ENCODE measurements at places on chromosomes 3 and 15.

DNA sequence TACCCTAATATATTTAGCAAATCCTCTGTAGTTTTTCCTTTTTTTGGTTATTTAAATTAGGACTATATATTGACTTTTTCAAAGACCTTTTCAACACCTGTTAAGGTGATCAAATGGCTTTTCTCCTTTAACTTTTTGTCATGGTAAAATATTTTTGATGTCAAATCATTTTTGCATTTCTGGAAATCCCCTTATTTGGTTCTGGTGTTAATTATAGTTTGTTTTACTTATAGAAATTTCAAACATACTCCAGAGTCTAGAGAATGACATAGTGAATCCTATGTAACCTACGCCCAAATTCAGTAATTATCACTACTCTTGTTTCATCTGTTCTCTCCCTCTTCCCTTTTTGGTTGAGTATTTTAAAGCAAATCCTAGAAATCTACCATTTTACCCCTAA, 121.3 kb upstream of the TBL1XR1 start:
- DNase-seq: no peak

- DNase-seq: no peak
These were observed 246.8 kb upstream of the ALCAM start for GRCh38 chr3:105119801-105120340.

DNA sequence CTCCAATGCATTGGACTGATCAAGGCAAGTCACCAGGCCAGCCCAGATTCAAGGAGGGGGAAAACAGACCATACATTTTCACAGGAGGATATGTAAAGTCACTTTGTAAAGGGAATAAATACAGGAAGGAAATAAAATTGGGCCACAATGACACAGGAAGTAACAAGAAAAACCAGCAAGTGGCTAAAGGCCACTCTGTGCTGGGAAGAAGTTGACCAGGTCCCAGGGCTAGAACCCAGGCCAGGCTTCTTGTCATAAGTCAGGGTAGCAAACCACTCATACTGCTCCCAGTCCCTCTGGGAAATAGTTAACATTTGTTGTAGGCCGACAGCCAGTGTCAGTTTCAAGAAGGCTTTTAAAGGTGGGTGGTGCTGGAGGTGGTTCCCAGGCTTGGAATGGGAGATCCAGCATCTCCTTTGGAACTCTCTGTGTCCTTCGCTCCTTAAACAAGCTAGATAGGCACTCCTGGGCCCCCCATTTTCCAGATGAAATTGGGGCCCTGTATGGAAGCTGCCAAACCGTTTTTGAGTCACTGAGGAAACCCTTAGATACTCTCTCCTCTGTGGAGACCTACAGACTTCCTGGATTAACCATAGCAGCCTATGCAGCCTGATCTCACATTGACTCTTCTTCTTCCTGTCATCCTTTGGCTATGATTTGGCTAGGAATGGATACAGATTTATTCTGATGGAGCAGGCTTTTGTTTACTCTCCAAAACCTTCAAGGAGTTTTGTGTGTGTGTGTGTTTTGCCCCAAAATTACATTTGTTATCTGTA, 14.7 kb upstream of the EDC3 start:
- no peak for DNase-seq

DNA sequence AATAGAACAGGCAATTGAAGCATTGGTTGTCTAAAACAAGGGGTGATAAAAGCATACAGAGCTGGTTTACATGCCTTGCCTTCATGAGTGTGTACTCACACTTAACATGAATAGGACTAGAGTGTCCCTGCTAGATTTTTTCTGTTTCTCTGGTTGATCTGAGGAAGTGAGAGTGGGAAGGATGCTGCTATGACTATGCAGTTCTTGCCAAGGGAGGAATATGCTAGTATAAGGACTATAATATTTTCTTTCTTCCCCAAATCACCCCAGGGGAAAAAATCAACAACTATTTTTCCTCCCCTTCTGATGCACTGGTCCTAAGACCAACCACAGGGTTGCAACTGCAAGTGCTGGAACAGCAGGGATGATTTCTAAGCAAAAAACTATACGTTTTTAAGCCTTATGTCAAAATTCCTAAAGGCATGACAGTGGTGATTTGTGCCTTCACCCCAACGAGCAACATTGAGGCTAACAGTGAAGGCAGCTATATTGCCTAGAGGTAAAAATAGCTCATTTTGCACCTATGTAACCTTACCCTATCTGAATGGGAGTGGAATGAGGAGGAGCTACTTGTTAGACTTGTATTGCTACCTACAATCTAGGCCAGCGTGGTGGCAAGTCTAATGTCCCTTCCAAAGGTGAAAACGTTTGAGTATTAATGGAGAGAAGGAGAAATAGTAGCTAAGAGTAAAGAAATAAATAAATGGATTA, 33.5 kb upstream of the USP8 start:
- no peak for DNase-seq

DNA sequence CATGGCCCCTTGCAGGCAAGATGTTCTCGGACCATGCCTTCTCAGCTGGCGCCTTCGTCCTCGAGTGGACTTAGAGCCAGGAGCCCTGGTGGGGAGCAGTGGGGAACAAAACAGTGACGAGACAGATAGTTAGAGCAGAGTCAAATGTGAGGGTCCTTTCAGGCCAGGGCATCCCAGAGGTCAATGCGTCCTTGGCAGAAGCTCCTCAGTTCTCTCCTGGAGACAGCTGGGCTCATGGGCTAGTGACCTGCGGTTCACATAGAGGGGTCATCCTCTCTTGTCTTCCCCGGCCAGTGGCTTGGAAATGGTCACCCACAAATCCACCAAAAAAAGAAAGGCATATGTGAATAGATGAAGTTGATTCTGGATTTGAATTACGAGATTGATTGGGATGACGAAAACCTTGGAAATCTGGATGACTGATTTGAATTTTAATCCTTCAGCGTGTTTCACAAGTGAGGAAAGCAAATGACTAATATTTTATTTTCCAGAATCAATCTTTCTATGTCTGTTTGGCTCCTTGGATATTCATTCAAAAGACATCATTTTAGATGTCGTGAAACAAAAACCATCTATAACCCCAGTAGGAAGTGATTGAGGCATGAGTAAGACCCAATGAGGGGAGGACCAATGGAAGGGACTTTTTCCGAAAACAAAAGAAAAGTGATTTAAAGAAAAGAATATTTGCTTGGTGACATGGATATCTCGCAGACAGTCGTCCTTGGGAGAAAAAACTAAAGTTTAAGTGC, 84.5 kb downstream of the ASB7 start:
- DNase-seq: no peak

DNA sequence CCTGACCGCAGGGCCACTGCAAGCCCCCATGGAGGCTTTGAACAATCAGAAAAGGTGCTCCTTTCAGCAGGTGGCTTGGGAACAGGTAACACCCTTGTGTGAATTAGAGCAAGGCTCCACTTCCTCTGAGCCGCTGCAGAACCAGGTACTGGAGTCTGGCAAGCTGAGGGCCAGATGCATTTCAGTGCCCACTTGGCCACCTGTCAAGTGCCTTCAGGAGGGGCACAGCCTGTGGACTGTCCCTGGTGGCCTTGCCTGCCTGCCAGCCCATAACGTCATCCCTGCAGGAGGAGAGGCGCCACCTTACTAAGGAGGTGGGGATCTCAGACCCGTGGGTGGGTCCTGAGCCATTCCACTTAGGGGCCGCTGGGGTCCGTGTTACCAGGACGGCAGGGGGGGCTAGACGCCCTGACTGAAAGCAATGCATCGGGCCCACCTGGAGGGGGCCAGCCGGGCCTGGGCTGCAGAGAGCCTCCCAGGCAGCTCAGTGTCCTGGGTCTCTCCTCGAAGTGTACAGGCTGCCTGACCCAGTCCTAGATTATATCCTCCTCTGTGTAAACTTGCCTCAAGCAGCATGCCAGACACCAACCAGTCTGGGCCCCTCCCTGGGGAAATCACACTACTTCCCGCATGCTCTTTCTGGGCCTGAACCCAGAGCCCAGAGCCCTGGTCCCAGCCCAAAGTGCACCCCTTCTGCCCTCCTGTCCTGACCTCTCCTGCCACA, 16.1 kb downstream of the SPTBN5 start:
- no peak for DNase-seq

- no peak for DNase-seq
These were observed 61.4 kb downstream of the GLB1 start for GRCh38 chr3:33035596-33035995.

- DNase-seq: no peak
These were observed 154.4 kb downstream of the TUSC7 start for GRCh38 chr3:116863822-116864589.

GRCh38 chr3:109356442-109357155, 19.3 kb upstream of the DPPA4 start:
- no peak for DNase-seq

- no peak for DNase-seq
These were observed 6.5 kb downstream of the RUBCN start for GRCh38 chr3:197730200-197730599.

GRCh38 chr3:72821161-72821781, 27.0 kb downstream of the SHQ1 start:
- DNase-seq: no peak

- DNase-seq: no peak
These were observed 22.4 kb downstream of the TJP1 start for GRCh38 chr15:29799859-29800258.

DNA sequence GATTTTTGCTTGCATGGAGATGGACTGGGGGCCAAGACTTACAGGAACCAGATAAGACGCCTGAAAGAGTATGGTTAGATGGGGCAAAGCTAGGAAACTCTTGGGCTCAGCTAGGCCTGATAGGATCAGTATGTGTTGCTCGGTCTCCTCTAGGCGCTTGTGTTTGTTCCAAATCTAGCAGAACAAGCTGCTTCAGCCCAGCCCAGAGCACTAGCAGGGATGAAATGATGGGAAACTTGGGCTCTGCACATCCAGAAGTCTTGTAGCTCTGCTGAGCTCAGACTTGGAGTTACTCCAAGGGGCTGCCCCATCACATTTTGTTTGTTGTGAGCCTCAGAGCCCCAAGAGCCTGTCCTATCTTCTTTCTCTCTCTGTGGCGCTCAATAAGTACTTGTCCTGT, 34.7 kb downstream of the FOXL2 start:
- DNase-seq: no peak

DNA sequence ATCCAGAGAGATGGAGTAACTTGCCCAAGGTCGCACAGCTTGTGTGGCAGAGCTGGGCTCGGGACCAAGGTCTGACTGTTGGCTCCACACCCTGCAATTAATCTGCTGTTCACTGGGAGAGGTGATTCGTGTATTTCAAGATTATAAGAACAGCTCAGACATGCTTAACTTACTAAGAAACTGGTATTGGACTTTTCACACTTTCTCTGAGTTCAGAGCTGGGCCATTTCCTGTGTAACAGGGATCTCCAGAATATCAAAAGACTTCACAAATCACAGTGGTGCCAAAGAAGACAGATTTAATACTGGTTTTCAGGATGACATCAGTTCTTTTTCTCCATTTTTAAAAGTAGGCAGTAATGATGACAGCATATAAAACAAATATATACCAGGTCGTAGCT, 156.8 kb upstream of the UBE2E1 start:
- no peak for DNase-seq

- DNase-seq: no peak
These were observed 145.1 kb downstream of the SEMA6D start for GRCh38 chr15:47862402-47862801.

DNA sequence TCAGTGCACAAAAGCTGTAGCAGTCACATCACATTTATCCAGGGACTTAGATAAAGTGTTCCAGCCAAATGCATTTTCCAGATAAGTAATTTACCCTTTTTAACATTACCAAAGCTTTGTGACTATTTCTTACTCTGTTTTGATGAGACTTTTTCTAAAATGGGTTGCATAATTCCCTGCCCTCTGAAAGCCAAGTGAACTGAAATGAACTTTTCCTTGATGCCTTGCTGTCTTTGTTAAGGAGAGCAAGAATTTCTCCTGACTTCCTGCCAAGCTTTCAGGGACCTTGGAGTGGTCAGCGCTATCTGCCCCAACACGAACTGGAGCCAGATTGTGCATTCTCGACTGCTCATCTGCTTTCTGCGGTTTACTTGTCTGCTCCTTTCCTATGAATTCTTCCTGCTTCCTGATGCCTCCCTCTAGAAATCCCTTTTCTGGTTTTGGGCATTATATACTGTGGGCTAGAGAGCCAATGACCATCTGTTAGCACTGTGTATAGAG, 34.8 kb downstream of the EIF4E3 start:
- DNase-seq: no peak

- no peak for DNase-seq
These were observed 435.0 kb downstream of the SHQ1 start for GRCh38 chr3:72413228-72413627.

GRCh38 chr3:22129101-22129500, 378.1 kb upstream of the ZNF385D start:
- DNase-seq: no peak

DNA sequence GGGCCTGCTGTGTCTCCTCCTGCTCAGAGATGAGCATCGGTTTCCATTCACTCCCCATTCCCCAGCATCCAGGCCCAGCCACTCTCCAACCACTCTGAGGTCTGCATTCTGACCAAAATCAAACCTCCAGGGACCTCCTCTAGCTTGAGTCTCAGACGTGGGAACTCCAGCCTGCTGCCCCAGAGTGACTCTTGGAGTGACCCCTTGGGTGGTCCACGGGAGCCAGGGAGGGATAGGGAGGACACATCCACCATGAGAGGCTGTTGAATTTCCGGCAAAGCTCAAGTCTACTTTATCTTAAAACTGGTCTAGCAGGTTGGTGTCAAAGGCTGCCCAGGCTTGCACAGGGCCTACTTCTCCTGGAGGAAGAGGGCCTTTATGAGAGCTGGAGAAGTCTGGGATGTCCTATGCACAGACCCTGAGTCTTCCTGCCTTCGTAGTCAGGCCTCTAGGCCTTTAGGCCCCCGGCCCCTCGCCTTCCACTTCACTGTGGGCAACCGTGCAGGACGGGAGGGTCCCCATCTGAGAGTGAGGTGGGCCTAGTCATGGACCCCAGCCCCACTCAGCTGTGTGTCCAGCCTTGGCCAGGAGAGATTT, 8.9 kb downstream of the CISH start:
- no peak for DNase-seq

DNA sequence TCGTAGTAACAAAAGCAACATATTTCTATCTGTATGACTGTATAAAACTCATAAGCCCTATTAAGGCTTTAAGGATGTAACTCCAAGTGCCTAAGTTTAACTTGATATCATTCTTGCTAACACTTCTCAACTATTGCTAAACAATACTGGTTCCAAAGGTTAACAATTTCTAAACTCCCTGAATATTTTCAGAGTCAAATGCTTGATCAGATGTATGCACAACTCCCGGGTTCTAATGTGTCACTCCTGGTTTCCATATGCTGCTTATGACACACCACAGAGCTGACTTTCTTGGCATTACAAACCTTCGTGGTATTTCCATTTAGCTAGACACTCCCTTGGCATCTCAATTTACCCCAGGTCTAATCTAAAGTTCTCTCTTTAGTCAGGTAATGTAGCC, 26.3 kb downstream of the DZIP1L start:
- DNase-seq: no peak

Measured in stimulated activated CD4-positive, alpha-beta T cell treated with anti-CD3 and anti-CD28 coated beads, Interleukin-1b, Interleukin-23, amount 100 ng/mL, for 4 hours (primary cell).